ENCODE measurements at places on chromosomes 6 and 20.
A peak's percentile ranks its signal among the peaks of the same experiment; 100 is the strongest.

GRCh38 chr20:10621149-10621548 lies 52.6 kb downstream of the JAG1 start:
- no peak for DNase-seq

DNA sequence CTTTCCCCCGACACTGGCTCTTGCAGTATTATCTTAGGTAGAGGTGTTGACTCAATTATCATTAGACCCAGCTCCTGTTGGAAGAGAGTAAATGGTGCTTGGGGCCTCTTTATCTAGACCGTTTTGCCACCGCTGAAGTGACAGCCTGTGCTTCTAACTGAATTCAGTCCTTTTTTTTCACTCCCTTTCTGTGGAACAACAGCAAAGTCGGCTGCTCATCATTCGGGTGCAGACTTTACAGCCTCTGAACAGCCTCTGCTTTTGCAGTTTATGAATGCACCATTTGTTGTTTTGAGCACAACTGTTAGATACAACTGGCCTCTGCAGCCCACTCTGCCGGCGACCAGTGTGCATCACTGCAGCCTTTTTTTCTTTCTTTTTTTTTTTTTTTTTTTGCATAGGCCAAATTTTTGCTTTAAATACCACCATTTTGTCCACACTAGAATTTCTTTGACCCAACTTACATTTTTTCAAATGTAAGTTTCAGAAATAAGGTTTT lies 35.8 kb downstream of the RREB1 start:
- no peak for DNase-seq

DNA sequence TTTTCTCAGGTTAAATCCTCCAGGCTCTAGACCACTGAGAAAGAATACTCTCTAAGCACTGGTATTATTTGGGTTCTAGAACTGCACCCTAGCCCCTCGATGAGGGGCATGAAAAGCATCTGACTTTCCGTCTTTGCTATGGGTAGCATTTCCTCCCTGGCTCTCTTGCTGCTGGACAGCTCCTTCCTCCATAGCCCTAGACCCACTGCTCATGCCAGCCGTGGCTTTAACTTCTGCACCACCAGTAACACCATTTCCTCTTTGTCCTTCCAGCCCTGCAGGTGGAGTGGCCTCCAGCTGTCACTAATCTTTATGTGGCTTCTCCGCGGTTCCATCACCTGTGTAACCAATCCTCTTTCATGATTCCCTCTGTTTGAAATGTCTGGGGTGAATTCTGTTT lies 194.9 kb downstream of the SCP2D1 start:
- DNase-seq, result no peak

DNA sequence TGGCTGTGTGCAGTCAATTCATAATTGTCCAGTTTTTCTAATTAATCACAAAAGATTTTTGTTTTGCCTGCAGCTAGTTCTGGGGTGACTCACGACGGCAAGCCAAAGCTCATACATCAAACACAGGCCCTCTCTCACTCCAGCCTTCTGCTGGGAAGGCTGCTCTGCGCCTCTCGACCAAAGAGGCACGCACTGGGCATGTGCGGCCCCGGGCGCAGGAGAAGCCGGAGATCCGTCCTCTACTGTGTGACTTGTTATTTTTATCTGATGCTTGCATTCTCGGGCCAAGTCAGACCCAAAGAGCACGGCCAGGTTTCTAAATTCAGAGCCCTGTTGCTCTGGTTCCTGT lies 98.5 kb downstream of the TFAP2A start:
- DNase-seq, result peak; percentile 38

- no peak for DNase-seq
Measured at GRCh38 chr6:134584847-134585516, 267.1 kb upstream of the SGK1 start.

- no peak for DNase-seq
Measured at GRCh38 chr6:144063246-144063743, 32.1 kb downstream of the SF3B5 start.

DNA sequence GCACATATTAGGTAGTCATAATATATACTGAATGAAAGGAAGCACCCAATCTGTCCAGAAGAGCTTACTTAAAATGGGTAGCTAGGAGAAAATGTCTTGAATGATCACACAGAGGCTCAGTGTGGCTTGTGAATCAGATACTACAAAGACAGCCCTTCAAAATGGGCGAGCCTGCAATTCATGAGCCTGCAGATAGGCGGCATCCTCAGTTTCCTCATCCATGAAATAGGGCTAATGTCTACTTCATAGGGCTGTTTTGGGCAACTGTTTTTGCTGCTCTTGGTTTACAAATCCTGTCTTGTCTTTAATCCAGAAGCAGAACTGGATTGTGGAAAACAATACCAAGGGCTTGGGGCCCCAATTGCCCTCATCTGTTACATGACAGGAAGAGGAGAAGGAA lies 129.3 kb upstream of the KCNK16 start:
- DNase-seq, result no peak

GRCh38 chr6:154166140-154166539 lies 127.1 kb downstream of the OPRM1 start:
- DNase-seq, result no peak

DNA sequence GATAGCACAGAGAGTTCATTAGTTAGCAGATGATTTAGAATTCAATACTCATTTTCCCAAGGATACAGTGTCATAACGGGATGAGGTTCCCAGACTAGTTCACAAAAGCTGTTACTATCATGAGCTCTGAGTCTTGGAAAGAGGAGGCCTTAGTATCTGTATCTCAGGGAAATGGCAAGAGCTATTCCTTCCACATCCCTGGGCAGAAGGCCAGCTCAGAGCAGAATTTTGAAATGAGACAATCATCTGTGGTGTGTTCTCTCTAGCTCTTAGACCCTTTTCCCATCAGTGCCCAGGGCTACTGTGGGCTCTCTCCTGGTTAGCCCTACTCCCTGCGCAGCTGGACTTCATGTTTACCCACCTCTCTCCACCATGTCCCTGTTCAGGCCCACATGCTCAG lies 64.5 kb downstream of the JAG1 start:
- DNase-seq, result peak; percentile 87

DNA sequence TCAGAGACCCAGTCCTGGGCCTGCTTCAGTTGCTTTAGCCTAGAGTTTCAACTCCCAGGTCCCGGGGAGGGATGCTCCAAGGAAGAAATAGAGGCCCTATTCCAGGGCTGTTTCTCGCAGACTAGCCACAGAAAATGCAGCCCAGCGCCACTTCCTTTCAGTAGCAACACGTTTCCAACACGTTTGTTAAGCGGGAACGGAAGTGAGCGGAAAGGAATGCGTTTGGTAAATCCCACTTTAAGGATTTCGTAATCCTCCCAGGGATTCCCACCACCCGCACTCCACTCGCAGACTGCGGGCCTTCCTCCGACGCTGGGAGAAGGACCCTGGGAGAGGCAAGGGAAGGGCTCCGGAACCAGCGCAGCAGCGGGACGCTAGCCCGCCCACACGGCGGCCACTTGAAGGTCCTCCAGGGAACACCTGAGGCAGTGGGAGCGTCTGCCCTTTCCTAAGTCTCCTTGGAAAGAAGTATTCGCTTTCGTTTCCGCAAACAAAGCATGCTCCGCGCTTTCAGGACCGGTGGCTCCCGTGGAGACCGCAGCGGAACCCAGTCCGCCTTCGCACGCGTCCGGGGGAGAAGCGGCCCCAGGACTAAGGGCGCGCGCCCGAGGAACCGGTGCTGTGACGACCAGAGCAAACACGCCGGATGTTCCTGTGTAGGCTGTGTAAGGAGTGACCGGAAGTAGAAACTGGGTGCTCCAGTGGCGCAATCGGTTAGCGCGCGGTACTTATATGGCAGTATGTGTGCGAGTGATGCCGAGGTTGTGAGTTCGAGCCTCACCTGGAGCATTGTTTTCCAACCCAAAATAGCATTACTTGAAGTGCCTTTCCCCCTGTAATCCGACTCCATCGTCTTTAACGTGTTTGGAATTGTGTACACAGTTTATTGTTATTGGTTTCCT lies 227.6 kb upstream of the PRSS16 start:
- peak; percentile 84 for DNase-seq

DNA sequence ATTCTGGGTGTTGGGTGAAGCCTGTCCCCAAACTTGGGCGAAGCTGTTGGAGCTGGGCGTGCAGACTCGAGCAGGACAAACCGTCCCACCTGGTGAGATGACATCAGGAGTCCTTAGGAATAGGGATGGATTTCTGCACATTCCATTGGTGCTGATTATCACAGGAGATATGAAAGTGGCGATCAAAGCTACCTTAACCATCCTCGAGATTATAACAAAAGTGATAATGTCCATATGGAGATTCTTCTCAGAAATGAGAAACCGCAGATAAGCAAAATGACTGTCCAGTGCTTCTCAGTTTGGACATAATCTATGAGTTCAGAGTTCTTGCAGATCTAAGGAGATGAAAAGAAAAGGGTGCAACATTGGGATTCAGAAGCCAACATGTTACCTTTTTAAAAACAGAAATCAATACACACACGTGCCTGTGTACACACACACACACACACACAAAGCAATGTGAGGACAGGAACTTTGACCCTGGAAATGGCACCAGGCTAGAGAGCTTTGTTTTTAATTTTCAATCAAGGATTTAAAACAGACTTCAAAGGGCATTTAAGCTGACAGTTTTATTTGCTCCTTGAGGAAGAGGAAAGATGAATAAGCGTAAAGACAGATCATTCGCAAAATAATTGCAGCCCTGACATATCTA lies 165.4 kb downstream of the CD83 start:
- DNase-seq, result no peak

DNA sequence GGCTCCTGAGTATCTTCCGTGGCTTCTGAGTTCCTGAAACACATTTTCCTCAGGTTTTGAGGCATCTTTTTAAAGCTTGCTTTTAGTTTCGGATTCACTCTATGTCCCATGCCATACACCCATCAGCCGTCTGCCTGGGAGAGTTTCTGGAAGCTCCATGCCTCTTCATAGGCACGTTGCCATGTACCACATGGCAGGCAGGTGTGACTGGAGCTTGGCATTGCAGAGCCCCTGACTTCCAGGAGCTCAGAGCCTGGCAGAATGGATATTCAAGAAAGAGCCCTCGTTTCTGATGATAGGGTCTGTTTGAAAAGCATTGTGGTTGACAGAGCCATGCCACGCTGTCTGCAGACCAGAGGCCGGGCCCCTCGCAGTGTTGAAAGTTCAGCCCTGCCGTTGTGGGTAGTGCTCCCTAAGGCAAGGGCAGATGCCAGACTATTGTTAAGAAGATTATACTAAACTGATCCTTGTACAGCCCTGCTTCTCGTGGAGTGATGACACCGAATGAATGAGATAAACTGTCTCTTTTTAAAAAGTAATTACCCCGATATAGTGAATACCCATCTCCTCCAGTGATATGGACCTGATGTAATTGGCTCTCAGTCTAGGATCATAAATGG lies 100.0 kb downstream of the RPP40 start:
- DNase-seq, result no peak

DNA sequence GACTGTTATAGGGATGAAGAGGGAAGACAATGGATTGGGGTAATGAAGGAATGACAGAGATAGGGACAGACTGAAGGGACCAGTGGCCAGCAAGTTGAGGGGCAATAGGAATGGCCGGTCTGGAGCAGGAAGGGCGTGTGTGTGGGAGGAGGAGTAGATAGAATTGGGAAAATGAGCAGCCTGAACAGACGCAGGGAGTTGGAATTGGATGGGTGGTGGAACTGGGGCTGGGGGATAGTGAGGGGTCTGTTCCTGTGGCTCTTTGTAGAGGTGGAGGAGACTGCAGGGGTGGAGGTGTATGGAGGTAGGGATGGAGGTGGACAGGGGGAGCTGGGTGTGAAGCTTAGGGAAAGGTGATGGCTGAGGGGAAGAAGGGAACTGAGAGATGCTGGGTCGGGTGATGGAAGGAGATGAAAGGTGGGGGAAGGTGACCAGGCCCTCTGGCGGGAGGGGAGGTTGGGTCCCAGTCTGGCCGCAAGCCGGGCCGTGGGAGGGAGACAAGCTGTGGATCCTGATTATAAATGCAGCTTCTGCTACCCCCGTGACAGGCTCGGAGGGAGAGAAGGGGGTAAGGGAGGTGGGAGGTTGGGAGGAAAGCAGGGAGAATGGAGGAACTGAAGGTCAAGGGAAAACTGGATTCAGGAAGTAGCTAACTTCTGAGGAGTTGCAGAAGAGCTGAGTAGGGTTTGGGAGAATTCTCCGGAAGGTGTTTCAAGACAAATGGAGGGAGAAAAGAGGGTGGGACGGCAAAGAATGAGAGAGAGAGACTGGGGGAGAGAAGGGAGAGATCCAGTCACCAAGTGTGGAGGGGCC lies 5.2 kb downstream of the SYNGAP1 start:
- DNase-seq, result no peak

DNA sequence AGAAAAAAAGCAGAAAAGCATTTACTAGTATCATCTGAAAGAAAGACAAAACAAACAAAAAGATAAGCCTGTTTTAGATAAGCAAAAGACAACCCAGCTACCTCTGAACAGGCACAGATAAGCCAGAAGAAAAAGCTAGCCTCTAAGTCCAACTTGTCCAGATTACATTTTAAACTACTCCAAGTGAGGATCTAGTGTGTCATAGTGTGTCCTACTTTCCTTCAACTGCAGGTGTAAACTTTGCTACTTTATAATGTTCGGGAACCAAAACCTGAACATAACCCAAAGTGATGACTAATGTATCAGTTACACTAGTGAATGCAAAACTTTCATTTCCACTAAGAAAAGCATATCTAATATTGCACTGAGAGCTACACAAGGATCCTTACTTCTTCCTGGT lies 19.5 kb downstream of the ADNP start:
- DNase-seq, result no peak

DNA sequence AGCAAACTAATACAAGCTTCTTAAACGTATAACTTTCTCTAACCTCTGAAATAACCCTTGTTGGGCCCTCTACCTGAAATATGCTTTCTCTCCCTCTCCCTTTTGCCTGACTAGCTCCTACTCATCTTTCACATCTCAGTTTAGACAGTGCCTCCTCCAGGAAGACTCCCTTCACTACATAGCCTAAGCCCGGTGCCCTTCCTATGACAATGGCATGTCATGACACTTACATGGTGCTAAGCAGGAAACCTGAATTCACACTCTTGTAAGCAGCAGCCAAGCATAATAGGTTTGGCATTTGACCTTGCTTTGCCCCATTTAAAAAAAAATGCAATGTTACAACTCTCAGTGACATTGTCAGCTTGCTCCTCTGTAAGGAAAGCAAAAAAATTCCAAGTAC lies 33.1 kb upstream of the FBXL4 start:
- no peak for DNase-seq

GRCh38 chr6:133906050-133906449 lies 17.1 kb downstream of the TCF21 start:
- DNase-seq, result no peak

GRCh38 chr6:10174056-10174455 lies 240.8 kb downstream of the TFAP2A start:
- DNase-seq, result no peak

GRCh38 chr20:47648943-47649342 lies 136.3 kb downstream of the SULF2 start:
- no peak for DNase-seq
